Aorta (tissue), 5 donors: ENCODE measurements at places on chromosomes 16 and 17.

GRCh38 chr17:42846594-42847280 lies 2.4 kb downstream of the AOC2 start:
- peaks cover 6% of the 10 kb centered on the region for H3K36me3 ChIP-seq
- no peak overlapping the region for H3K4me3 ChIP-seq
- H3K27ac ChIP-seq: no peak overlapping the region
- H3K4me1 ChIP-seq: no peaks in the 10 kb centered on the region
- no peaks in the 10 kb centered on the region for H3K27me3 ChIP-seq

- no peaks in the 10 kb centered on the region for H3K27me3 ChIP-seq
- DNase-seq: no peak
- no peak overlapping the region for H3K27ac ChIP-seq
- no peak overlapping the region for H3K4me3 ChIP-seq
- no peaks in the 10 kb centered on the region for H3K36me3 ChIP-seq
These were observed 17.4 kb downstream of the USP22 start for GRCh38 chr17:21025451-21025850.

DNA sequence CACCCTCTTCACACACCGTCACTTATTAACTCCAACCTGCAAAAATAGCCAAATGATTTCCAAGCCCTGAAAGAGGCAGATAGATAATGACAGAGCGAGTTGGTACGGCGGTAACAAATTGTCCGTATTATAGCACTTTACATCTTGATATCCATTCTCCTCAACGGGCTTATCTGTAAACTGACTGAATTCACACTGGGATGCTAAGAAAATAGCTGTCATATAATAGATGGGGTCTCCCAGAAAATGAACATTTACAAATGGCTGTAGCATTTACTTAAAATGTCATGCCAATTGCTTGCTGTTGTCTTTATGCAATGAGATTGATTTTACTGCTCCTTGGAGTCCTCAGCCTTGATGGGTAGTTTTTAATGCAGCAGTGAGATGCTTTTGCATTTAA lies 225.8 kb upstream of the SDK2 start:
- no peak overlapping the region for H3K27ac ChIP-seq
- H3K4me3 ChIP-seq: no peak overlapping the region
- no peak for DNase-seq
- no peaks in the 10 kb centered on the region for H3K27me3 ChIP-seq
- H3K4me1 ChIP-seq: no peaks in the 10 kb centered on the region
- no peaks in the 10 kb centered on the region for H3K36me3 ChIP-seq

DNA sequence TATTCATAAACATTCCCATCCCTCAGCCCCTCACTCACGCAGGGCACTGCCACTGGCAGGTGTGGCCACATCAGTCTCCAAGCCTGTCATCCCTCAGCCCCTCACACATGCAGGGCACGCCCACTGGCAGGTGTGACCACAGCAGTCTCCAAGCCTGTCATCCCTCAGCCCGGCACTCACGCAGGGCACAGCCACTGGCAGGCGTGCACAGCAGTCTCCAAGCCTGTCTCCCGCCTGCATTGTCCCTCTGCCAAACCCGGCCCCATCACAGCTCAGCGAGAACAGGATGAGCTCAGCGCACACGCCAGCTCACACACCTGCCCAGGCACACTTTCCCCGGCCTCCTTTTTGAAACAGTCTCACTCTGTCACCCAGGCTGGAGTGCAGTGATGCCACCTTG lies 11.4 kb upstream of the KREMEN2 start:
- DNase-seq: no peak
- no peaks in the 10 kb centered on the region for H3K4me1 ChIP-seq
- peaks cover 4% of the 10 kb centered on the region for H3K36me3 ChIP-seq
- H3K27me3 ChIP-seq: no peaks in the 10 kb centered on the region
- no peak overlapping the region for H3K27ac ChIP-seq
- H3K4me3 ChIP-seq: no peak overlapping the region

GRCh38 chr17:73593249-73593965 lies 50.8 kb downstream of the SDK2 start:
- no peaks in the 10 kb centered on the region for H3K27me3 ChIP-seq
- H3K27ac ChIP-seq: no peak overlapping the region
- no peak overlapping the region for H3K4me3 ChIP-seq
- no peaks in the 10 kb centered on the region for H3K36me3 ChIP-seq
- no peaks in the 10 kb centered on the region for H3K4me1 ChIP-seq
- DNase-seq: no peak

DNA sequence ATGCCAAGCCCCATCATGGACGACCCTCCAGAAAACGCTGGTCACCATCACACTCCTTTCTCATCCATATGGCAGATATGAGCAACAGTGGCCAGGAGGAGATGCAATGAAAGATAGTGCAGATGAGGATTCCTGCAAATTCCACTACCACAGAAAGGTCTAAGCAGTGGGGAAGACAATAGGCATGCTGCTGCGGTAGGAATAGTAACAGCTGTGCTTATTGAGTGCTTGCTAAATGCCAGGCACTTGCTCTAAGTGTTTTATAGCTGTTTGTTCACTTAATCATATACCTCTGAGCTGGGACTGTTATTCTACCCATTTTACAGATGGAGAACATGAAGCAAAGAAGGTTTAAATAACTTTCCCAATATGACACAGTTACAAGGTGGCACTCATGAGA lies 46.6 kb upstream of the AKAP1 start:
- no peaks in the 10 kb centered on the region for H3K36me3 ChIP-seq
- H3K27me3 ChIP-seq: no peaks in the 10 kb centered on the region
- no peak overlapping the region for H3K4me3 ChIP-seq
- H3K27ac ChIP-seq: peak overlapping the region; percentile 25
- no peak for DNase-seq

- H3K27ac ChIP-seq: no peak overlapping the region
- no peaks in the 10 kb centered on the region for H3K27me3 ChIP-seq
- no peaks in the 10 kb centered on the region for H3K36me3 ChIP-seq
- no peaks in the 10 kb centered on the region for H3K4me1 ChIP-seq
- no peak overlapping the region for H3K4me3 ChIP-seq
- DNase-seq: no peak
These were observed 19.7 kb upstream of the SPPL2C start for GRCh38 chr17:45824901-45825492.

GRCh38 chr17:63387656-63388340 lies 58.3 kb downstream of the CYB561 start:
- H3K36me3 ChIP-seq: peaks cover 4% of the 10 kb centered on the region
- no peak overlapping the region for H3K4me3 ChIP-seq
- DNase-seq: no peak
- H3K27me3 ChIP-seq: no peaks in the 10 kb centered on the region
- H3K4me1 ChIP-seq: no peaks in the 10 kb centered on the region
- no peak overlapping the region for H3K27ac ChIP-seq

- no peak overlapping the region for H3K4me3 ChIP-seq
- no peaks in the 10 kb centered on the region for H3K27me3 ChIP-seq
- H3K36me3 ChIP-seq: peaks cover 2% of the 10 kb centered on the region
- peak overlapping the region; percentile 66 for H3K27ac ChIP-seq
- H3K4me1 ChIP-seq: no peaks in the 10 kb centered on the region
These were observed 1.1 kb upstream of the NME2 start for GRCh38 chr17:51164911-51165679.
